HepG2 (cell line): ENCODE measurements at places on chromosomes 16 and 17. TPM values are rescaled to one million over a fixed set of nuclear protein-coding genes. Genes with fewer than 3 reads are reported as not detected.

DNA sequence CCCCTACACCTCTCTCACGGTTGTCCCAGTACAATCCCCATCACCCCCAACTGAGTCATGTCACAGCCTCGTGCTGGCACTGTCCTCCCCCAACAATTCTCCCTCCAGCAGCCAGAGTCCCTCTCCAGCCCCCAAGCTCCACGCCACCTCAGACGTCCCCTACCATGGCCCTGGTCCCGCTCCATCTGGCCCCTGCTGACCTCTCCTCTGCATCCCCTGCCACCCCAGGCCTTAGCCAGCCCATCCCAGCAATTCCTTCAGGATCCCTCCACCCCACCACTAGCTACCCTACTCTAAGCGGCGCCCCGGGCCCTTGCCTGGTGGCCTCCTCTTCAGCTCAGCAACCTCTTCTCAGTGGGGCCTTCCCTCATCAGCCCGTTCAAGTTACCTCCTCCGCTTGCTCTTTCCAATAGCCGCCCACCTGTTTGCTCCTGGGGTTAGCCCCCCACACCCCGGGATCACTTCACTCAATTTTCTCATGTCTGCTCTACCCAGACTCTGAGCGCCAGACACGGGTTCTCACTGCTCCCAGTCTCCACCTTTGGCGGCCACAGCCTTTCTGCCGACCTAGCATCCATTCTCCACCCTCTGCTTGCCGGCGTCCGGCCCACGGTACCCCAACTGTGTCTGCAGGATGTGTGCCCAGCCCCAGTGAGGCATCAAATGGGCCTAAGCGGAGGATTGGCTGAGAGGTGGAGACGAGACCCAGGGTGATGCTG, 92.2 kb upstream of the DNAH17 start:
- peaks cover 4% of the 10 kb centered on the region; the same call in 1 of the 2 replicates for H3K36me3 ChIP-seq
- DNase-seq, result no peak
- H3K27ac ChIP-seq, result no peak overlapping the region
- peaks cover 42% of the 10 kb centered on the region for H3K4me1 ChIP-seq
- no peak overlapping the region for H3K4me3 ChIP-seq

DNA sequence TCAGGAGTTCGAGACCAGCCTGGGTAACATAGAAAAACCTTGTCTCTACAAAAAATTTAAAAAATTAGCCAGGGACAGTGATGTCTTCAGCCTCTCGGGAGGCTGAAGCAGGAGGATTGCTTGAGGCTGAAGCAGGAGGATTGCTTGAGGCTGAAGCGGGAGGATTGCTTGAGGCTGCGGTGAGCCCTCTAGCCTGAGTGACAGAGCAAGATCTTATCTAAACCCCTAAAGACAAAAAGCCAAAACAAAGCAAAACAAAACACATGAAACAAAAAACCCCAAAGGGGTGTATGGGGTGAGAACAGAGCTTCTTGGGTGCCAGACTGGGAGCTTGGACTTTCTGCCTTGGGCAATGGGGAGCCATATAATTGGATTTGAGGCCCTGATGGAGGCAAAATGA, 2.6 kb downstream of the SPNS3 start:
- H3K36me3 ChIP-seq, result no peaks in the 10 kb centered on the region
- H3K27me3 ChIP-seq, result peaks cover 8% of the 10 kb centered on the region; the same call in 2 of the 3 replicates
- H3K4me3 ChIP-seq, result no peak overlapping the region
- H3K27ac ChIP-seq, result no peak overlapping the region
- no peak for DNase-seq

DNA sequence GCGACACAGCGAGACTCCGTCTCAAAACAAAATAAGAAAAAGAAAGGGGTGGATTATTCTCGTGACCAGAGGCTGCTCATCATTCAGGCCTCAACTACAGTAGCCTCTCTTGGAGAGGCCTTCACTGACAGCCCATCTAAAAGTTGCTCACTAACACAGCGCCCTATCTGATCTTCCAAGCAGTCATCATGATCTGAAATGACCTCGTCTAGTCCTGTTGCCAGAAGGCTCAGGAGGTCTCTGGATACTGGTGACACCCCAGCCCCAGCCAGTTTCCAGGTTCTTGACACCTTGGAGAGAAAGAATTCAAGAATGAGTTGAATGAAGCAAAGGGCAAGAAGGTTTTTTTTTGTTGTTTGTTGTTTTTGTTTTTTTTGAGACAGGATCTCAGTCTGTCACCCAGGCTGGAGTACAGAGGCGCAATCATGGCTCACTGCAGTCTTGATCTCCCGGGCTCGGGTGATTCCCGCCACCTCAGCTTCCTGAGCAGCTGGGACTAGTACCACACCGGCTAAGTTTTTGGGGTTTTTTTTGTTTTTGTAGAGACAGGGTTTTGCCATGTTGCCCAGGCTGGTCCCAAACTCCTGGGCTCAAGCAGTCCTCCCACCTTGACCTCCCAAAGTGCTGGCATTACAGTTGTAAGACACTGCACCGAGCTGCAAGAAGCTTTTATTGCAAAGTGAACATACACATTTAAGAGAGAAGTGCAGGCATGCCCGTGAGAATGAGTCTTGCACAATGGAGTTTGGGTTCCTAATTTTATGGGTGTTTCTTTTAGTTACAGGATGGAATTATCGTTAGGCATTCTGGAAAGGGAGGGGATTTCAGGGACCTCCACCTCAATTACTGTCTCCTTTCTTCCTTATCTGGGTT, 2.7 kb upstream of the ZC3H7A start:
- H3K36me3 ChIP-seq, result no peaks in the 10 kb centered on the region; the same call in 1 of the 2 replicates
- DNase-seq, result no peak
- H3K27me3 ChIP-seq, result no peaks in the 10 kb centered on the region; the same call in 2 of the 3 replicates
- no peak overlapping the region for H3K4me3 ChIP-seq

DNA sequence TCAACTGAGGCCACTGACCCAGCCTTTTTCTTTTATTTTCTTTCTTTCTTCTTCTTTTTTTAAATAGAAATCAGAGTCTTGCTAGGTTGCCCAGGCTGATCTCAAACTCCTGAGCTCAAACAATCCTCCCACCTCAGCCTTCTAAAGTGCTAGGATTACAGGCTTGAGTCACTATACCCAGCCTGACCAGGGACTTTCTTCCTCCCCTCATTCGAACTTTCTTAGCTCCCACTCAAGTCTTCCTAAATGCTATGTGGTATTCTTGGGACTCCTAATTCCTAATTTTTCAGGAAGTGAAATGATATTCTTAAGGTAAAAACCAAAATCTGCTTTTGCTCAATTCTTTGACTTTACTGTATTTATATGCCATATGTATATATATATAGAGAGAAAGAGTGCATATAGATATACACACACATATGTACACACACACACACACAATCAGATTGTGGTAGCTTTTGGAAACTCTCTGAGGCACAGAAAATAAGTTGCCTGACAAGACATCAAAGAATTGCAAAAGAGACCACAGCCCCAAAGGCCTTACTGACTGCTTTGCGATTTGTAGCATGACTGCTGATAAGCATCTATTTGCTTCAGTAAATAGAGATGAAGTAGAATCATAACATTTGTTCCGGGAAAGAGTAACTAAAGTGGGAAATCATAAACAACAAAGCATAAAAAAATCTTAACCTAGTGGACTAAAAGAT, 9.5 kb upstream of the AMZ2 start:
- H3K36me3 ChIP-seq, result no peaks in the 10 kb centered on the region
- no peak overlapping the region for H3K27ac ChIP-seq
- H3K4me3 ChIP-seq, result no peak overlapping the region

GRCh38 chr17:50564916-50565315, 4.4 kb downstream of the CACNA1G start:
- H3K27ac ChIP-seq, result no peak overlapping the region
- no peak for DNase-seq
- H3K4me3 ChIP-seq, result no peak overlapping the region
- peaks cover 6% of the 10 kb centered on the region for H3K4me1 ChIP-seq

Gene SULT1A1
- 147 and 174 TPM in 2 replicates for total RNA-seq
